Temporal lobe (tissue), 4 donors: ENCODE measurements at places on chromosomes 2 and 18. TPM values are rescaled to one million over a fixed set of nuclear protein-coding genes. Genes with fewer than 3 reads are reported as not detected.

SERPINB7 gene
- total RNA-seq, result not detected

MRPS5 gene
- total RNA-seq, result 38.6 TPM

NTSR2 gene
- total RNA-seq, result 0.25 TPM

ANKRD30B gene
- not detected for total RNA-seq

SH3RF3 gene
- total RNA-seq, result 14.8 TPM

CCDC74B gene
- total RNA-seq, result 4.7 TPM

CCDC102B gene
- total RNA-seq, result 12.5 TPM

HOXD8 gene
- total RNA-seq, result 0.25 TPM

PCARE gene
- total RNA-seq, result under 0.01 TPM

CNNM4 gene
- 6.4 TPM for total RNA-seq

CRYGC gene
- not detected for total RNA-seq

PNO1 gene
- 11.8 TPM for total RNA-seq
